ENCODE measurements at places on chromosomes 4 and X. TPM values are rescaled to one million over a fixed set of nuclear protein-coding genes. Genes with fewer than 3 reads are reported as not detected.

The REPS2 gene
- total RNA-seq: 24.3 TPM

The L1CAM gene
- 3.8 TPM for total RNA-seq

The GYPE gene
- total RNA-seq: 1.8 TPM

The CSAG3 gene
- total RNA-seq: not detected

DNA sequence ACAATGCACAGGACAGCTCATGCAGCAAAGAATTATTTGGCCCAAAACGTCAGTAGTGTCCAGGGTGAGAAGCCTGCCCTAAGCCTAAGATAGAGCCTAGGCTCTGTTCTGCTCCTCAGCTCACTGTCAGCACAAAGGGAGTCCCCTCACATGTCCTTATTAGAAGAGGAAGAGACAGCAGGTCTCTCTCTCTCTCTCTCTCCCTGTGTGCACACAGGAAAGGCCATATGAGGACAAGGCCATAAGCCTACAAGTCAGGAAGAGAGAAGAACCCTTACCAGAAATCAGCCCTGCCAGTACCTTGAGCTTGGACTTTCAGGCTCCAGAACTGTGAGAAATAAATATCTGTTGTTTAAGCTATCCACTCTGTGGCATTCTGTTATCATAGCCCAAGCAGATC, 20.4 kb downstream of the FAM184B start:
- DNase-seq: no peak

DNA sequence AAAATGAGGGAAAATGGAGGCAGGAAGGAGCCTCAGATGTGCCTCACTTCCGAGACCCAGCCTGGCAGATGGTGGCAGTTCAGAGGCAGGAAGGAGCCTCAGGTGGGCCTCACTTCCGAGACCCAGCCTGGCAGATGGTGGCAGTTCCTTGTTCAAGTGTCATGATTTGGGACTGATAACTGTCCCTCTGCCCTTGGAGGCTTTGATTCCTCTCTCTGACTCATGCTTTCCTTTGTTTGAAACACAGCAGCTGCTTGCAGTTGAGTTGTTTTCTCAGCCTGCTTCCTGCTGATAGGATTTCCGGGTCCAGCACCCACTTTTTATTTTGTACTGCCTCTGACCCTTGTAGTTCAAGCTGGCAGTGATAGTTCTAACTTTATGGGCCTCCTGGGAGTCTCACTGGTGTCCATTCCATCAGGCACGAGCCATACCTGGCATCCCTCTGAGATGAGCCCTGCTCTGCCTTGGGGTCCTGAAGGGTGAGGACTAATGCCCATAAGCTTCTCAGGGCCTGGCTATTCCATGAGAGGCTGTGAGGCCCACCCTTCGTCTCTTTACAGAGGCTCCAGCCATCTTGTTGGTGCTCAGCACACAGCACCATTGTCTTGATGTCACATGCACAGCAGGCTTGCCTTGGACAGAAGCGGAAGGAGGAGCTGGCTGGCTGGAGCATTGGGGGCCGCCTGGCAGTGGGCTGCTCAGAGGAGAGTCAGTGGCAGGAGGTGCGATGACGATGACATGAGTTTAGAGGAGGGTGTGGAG, 13.0 kb downstream of the RGS12 start:
- DNase-seq: no peak

- DNase-seq: no peak
Measured at GRCh38 chr4:47391256-47391655, 72.2 kb downstream of the COMMD8 start.

DNA sequence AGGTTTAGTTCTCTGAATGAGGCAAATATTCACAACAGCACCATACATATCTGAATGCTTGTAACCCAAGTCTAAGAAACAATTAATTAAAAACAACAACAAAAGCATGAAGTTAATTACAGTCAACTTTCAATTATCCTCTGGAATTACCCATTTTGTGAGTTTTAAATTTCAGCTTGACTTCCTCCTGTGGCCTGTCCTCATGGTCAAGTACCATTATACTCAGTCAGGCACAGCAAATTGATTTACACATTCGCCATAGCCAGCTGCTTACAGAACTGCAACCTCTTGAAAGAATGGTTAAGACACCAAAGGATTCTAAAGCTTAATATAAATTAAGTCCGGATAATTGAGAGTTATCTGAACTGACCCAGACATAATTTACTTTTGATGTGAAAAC, 306.5 kb downstream of the CAMK2D start:
- DNase-seq: no peak
